ENCODE measurements at places on chromosomes 3 and 15.

DNA sequence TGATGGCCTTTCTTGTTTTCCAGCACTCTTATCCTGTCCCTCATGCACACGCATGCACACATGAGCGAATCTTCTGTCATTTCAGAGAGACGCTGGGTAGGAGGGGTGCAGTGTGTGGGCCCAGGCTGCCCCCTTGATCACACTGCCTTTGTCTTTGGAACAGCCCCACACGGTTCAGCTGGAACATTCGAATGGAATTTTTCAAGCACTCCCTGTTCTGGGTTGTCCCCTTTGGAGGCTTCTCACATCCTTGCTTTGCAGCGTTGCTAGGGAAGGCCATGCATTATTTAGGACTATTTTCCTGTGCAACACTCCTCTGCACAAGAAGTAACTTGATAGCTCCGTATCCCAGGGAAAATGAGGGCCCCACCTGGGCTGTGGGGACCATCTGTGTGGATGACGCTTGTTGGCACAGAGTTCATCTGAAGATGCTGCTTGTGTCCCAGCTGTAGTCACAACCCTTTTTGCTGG lies 78.4 kb downstream of the SPSB4 start:
- no peak for DNase-seq

DNA sequence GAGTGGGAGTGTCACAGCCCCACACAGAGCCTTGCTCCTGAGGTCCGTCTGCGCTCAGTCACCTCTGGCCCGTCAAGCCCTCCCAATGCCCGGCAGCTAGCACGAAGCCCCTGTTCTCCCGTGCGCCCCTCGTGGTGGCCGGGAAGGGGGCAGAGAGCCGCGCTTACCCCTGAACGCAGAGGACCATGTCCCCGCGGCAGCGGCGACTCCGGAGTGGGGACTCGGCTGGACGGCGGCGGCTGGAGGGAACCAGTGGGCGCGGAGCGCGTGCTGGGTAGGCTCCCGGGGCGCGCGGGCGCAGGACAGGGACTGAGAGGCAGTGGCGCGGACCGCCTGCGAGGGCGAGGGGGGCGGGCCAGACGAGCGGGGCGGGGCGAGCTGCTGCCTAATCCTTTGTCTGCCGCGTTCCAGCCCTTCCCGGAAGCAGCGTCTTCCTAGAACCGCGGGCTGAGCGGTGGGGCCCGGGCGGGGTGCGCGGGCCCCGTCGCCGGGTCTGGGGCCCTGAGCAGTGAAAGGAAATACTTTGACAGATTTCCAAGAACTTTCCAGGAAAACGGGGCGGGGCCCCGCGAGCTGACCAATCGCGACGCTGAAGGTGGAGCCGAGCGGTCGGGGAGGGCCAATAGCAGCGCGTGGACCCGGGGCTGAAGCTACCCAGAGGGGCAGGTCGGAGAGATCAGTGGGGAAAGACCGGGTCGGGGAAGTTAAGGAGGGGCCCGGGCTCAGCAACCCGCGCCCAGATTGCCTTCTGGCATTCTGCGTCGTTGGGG lies at the start of gene CISH:
TSS of gene CISH (minus strand) at position 311 of the 770 bp plus-strand sequence. CDS start at position 187, 124 bp downstream.
- DNase-seq: peak; percentile 98

DNA sequence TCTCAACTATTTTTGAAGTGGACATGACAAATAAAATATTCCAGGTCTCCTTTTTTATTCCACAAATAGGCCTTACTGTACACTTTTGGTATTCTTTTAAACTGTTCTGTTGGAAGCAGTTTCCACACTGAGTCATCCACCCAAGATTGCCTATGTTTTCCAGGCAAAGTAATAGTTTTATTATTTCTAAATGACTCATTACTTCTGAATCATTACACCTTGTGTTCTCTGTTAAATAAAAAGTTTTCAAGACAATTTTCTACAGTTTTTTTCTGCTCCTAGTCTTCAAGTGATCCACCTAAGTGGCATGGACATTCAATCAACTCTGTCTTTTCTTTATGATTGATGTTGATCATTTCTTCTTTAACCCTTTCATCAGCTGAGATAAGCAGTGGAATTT lies 26.5 kb downstream of the PPP2R3A start:
- DNase-seq: no peak

DNA sequence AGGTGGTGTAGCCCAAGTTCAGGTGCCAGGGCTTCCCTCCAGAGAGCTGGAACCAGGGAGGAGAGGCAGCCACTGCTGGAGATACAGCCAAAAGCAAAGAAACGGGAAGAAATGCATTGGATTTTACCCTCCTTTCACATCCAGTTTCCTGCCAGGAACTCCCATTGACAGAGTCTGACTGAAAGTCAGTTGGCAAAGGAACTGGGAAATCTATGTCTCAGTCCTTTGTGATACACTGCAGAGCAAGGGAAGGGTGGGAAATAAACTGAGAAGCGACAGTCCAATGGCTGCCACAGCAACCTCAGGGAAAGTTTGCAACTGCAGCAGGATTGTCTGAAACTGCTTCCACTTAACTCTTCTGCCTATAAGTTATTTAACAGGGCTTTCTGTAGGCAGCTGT lies 142.6 kb downstream of the SATB1 start:
- DNase-seq: no peak

DNA sequence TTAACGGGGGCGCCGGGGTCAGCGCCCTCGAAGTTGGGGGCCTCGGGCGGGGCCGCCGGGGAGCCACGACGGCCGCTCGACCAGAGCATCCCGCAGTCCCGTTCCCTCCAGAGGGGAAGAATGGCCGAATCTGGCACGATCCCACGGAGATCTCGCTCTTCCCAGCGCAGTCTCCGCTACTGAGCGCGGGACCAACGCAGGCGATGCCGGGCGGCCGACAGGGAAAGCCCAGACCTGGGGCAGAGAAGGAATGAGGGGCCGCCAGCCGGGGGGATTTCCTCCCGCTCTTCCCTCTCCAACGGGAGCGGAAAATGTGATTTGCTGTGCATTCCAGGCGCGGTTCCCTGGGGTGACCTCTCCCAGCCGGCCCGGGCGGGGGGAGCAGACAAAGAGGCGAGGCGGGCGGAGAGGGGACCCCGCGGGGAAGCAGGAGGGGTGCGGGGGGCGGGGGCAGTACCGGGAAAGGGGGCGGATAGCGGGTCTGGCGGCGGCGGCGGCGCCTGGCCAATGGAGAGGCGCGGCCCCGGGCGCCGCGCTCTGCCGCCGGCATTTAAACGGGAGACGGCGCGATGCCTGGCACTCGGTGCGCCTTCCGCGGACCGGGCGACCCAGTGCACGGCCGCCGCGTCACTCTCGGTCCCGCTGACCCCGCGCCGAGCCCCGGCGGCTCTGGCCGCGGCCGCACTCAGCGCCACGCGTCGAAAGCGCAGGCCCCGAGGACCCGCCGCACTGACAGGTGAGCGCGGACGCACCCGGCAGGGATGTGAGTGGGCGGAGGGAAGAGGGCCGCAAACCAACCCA lies at the start of gene GREM1:
TSS of gene GREM1 (plus strand) at position 579 of the 801 bp plus-strand sequence. CDS start 12,687 bp downstream, outside the sequence.
- DNase-seq: peak; percentile 77

DNA sequence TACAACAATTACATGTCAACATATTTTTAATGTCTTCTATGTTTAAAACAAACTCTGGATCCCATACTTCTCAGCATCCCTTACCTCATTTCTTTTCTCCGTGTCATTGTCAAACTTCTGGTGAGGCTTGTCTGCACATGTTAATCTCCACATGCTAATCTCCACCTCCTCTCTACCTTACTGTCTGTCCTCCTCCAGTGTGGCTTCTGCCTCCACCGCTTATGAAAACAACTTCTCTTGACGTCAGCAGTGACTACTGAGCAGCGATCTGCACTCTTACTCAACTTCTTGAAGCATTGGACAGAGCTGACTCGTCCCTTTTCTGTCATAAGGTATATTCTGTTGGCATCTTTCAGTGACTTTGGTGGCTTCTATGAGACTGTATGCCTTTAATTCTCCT lies 338.2 kb upstream of the THRB start:
- DNase-seq: no peak

DNA sequence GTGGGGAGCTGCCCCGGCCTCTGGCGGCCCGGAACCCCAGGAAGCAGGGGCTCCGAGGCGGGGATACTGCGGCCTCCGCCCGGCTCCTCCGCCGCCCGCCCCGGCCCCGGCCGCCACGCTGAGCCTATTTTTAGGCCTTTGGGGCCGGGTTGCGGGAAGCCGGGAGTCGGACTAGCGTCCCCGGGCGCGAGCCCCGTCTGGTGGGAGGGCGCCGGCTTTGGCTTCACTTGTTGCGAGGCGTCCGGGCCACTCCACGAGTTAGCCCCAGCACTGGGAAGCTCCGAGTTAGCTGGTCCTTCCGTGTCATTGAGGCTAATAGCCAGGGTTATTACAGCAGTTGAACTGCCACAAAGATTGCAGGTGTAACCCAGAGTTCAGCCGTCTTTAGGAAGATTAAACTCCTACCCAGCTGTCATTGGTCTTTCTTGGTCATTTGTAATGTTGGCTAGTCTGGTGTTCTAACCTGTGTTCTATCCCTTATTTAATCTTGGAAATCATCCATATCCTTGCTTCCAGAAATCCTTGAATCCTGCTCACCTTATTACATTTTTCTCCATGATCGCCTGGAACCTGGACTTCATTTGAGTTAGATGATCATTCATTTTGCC lies 791 bp downstream of the GYG1 start:
- DNase-seq: peak; percentile 66

DNA sequence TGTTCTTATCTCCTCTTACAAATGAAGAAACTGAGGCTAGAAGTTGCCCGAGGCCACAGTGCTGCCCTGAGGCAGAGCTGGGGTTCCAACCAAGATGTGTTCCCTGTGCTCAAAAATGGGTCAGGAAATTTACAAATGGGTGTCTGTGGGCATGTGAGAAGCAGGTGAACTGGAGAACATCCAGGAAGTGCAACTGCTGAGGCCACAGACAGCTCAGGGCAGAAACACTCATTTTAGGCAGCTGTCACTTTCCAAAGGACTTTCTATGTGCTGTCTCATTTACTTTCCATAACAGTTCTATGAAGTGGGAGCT lies 47.2 kb upstream of the ATP2B2 start:
- no peak for DNase-seq

- no peak for DNase-seq
Observed at GRCh38 chr3:114120211-114120610, 58.6 kb downstream of the DRD3 start.

GRCh38 chr3:59737241-59737640 lies 687.4 kb upstream of the CFAP20DC start:
- no peak for DNase-seq

- no peak for DNase-seq
Observed at GRCh38 chr3:120245386-120245785, 39.6 kb downstream of the GPR156 start.

- no peak for DNase-seq
Observed at GRCh38 chr15:95448531-95449229, 881.8 kb upstream of the NR2F2 start.

Data from nephron progenitor cell (in vitro differentiated cells).